ENCODE measurements at places on chromosomes 2 and 18.

DNA sequence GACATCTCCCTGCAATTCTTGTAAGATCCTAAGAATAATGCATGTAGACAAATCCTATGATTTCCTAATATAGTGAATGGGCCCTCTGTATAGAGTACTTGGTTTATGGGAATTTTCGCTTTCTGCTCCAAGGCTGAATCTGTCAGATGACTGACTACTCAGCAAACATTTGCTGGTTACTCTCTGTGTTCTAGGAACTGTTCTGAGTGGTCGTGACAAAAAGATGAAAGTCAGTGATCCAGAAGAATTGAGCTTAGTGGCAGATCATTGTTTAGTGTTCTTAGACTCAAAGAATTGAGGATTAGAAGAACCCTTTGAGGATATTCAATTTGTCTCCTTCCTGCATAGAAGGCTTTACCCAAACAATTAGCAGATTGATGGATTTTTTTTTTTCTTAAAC is 10.0 kb downstream of the XRCC5 start:
- DNase-seq: no peak

GRCh38 chr2:67561457-67561965 is 164.4 kb downstream of the ETAA1 start:
- DNase-seq: no peak

- DNase-seq: no peak
These were observed 122.3 kb downstream of the MEMO1 start for GRCh38 chr2:31888550-31888949.

GRCh38 chr2:97750017-97750416 is 36.6 kb downstream of the ZAP70 start:
- no peak for DNase-seq

DNA sequence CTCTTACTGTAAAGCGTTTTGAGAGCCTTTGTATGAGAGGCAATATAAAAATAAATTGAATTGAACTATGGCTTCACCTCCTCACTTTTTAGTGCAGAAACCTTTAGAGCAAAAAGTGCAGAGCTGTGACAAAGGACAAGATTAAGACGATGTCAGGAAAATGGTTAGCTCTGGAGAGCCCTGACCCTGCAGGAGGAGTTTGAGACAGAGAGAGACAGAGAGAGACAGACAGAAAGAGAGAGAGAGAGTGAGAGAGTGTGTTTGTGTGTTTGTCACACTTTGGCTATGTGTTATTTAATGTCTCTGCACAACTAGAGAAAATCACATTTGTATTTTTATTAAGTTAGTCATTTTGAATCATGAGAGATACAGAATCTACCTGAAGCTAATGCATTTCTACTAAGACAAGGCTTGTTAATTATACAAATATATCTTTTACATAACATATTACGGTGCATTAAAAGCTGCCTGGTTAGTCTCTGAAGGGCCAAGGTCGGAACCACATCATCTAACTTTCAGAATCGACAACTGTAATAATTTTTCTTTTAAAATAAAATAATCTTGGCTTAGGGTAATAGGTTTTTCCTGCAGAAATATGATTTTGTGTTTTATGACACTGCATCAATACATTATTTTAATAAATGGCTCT is 423.5 kb upstream of the ZEB2 start:
- DNase-seq: no peak

GRCh38 chr2:160175169-160176134 is 24.6 kb downstream of the ITGB6 start:
- no peak for DNase-seq

DNA sequence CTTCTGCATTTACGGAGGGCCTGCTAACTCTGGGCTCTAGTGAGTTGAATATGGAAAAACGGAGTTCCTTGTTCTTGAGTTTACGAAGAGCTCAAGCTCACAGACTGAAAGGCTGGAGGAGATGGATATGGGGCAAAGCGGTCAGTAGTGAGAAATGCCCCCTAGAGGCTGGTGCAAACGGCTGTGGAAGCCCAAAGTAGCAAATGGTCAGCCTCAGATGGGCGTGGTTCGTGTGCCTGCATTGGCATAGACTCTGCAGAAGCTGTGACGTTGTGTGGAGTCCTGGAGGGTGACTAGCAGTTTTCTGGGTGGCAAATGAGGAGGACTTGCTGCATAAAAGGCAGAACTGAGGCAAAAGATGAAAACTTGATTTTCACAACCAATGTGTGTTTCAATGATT is 93.6 kb upstream of the TWIST2 start:
- no peak for DNase-seq

GRCh38 chr2:176118601-176119339 is 2.2 kb downstream of the HOXD10 start:
- no peak for DNase-seq

- no peak for DNase-seq
These were observed 671.2 kb downstream of the LRRTM4 start for GRCh38 chr2:76851000-76851399.

- no peak for DNase-seq
These were observed 2.3 kb downstream of the HES6 start for GRCh38 chr2:238237431-238238135.

- no peak for DNase-seq
These were observed 2.0 kb downstream of the LYPD6B start for GRCh38 chr2:149040451-149040850.

- no peak for DNase-seq
These were observed 217.2 kb downstream of the LDLRAD4 start for GRCh38 chr18:13435586-13436333.

GRCh38 chr2:69512446-69512845 is 75.2 kb upstream of the NFU1 start:
- no peak for DNase-seq

DNA sequence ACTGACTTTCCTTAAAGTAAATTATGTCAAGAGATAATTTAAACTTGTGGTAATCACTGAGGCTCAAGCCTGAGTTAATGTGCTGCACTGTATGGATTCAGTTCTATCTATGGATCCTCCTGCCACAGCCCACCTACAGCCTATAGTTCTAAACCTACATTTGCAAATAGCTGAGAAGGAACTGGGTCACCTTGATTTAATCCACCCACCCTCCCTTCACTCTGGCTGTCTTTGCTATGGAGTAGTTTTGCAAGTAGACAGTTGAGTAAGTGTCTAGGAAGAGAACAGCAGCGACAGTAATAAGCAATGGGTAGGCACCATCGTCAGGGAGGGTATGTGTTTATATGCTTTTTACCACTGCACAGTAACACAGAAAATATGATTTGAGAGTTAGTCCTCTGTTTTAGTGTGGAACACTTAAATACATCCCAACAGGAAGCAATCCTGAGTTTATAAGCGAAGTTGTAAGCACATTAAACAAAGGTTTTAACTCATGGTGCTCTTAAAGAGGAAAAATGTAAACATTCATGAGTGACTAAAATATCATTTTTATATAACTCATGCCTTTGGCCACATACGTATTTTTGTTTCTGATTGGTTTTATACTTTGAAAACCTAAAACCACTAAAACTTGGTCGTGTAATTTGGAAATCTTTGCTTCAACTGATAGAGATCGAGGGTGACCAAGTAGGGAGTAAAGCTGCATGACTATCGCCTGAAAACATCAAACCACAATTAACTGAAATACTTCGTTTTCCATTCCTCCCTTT is 36.3 kb upstream of the CHRNA1 start:
- no peak for DNase-seq

GRCh38 chr2:177467646-177468045 is 75.1 kb downstream of the AGPS start:
- DNase-seq: no peak

DNA sequence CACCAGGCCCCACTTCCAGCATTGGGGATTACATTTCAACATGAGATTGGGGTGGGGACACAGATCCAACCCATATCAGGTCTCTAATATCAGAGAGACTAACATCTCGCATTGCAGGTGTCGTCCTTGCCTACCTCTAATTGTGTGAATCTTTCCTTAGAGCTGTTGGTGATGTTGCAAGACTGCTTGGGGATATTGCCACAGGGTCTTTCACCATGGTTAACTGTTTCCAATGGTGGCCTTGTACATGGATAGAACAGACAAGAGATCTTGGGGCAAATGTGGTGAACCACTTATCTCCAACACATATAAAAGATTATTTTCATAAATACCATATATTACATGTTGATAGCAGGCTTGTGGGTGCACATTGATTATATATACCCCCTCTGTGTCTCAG is 270.3 kb upstream of the LINC00305 start:
- no peak for DNase-seq

DNA sequence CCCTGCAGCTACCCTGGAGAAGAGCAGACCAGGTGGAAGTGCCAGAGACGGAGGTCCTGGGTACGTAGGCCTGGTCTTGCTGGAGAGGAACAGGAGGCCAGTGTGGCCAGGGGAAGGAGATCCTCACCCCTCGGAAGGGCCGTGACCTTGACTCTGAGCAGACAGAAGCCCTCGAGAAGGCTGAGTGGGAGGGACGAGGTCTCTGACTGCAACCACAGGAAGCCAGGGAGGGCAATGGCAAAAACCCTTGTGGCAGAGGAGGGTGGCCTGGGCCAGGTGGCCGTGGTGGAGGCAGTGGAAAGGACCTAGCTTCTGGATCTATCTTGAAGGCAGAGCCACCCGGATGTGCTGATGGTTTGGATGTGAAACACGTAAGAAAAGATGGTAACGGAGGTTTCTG is 28.1 kb downstream of the THAP4 start:
- no peak for DNase-seq

DNA sequence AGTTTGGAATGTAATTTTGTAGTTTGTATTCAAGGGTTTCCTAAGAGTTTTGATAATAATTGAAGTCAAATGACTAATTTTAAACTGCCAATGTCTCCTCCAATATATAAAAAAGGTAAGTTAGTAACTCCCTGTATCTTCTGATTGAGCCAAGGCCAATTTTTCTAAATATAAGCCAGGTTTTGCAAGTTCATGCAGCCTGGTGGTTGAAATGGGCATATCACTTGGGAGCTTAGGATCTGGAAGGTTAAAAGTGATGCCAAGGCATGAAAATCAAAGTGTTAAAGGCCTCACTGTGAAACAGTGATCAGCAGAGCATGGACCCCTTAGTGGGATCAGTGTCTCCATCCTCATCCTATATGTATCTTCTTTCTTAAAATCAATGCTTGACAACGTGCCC is 60.5 kb downstream of the MERTK start:
- no peak for DNase-seq

DNA sequence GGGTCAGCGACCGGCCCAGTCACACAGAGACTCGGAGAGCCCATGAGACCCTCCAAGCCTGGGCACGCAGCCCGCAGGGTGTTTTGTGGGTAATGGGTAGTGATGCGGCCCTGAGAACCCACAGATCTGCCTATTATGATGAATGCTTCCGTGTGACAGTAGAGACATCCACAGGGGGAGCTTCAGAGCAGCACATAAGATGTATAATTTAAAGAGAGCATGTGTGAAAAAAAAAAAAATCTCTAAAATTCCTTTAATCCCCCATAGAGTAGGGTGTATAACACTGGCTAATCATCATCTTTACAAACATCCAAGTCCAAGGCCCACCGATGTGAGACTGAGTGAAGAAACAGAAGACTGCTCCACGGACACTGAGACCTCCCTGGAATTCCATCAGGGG is 34.6 kb downstream of the BIN1 start:
- no peak for DNase-seq

GRCh38 chr2:168663993-168664392 is 138.4 kb upstream of the NOSTRIN start:
- no peak for DNase-seq

DNA sequence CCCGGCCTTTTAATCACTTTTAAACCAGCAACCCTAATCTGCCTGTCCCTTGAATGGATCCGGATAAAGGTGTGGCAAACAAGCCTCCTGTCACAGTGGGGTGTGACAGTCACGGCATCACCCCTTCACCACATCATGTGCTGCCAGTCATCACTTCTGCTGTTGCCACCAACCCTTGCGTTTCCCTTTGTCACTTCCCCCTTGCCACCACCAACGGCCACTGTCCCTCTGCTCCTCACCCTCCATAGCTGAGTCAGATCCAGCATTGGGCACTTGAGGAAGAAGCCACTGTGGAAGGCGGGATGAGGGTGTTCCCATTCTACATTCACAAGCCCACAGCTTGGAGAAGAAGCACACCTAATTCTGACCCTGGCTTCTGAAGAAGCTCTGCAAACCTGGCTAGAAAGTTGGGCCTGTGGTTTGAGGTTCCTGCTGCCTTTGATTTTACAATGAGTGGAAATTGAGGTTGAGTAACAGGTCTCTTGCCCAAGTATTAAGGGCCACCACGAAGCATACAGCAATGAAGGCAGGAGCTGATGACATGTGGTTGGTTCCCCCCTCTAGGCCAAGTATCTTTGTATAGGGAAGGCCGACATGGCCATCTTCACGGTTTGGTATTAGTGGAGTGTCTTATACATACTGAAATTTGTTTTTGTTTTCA is 22.9 kb upstream of the DARS1 start:
- no peak for DNase-seq

GRCh38 chr2:29480426-29480825 is 365.2 kb downstream of the CLIP4 start:
- DNase-seq: no peak

- no peak for DNase-seq
These were observed 40.8 kb downstream of the RAB10 start for GRCh38 chr2:26074676-26075075.

DNA sequence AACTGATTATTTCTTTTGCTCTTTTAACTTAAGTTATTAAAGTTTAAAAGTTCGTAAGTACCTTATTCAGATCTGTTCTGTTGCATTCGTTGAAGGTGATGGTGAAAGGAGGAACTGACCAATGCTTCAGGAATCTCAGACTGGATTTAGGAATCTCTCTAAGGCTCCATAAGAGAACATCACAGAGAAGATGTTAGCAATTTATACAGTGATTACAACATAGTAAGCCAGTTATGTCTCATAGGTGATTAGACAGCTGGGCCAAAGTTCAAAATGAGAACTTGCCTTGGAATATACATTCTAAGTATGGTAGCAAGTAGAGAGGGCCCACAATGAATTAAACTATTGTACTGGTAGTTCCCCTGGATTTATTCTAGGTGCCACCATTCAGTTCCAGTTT is 3.2 kb downstream of the MARS2 start:
- DNase-seq: no peak

DNA sequence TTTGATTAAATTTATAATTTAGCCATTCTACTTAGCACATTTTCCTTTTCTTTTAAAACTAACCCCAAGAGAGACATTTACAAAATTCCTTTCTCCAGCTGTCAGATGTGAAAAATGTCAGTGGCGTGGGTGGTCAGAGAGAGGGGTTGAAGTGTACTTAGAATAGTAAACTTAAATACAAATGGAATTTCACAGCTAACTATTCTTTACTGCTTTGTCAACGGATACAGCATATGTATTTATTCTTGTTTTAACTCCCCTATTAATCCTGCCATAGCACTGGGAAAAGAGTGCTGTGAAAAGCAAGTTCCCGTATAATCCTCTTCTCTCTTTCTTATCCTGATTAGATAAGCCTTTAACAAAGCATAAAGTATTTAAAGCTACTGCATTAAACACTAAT is 191.4 kb upstream of the CHAC2 start:
- DNase-seq: no peak

- DNase-seq: no peak
These were observed 66.3 kb upstream of the PSMD14 start for GRCh38 chr2:161241894-161242293.

DNA sequence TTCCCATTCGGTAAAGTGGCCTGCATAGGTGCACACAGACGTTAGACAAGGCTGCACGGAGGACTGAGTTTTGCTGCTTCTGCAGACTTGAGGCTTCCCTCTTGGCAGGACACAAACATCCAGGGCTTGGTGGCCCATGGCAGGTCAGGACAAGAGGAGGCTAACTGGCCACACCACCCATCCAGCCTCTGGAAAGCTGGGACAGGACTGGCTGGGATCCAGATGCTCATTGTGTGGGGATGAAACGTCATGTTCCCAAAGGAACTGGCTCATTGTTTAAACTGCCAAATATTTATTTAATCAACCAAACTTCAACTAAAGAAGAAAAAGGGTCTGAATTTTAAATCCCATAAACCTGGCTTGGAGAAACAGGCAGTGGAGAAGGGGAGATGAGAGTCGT is 239.1 kb upstream of the EPAS1 start:
- no peak for DNase-seq

Data from cortex of kidney (tissue), 1 donor.